Endothelial cell (in vitro differentiated cells): ENCODE measurements at places on chromosomes 5 and 9. TPM values are rescaled to one million over a fixed set of nuclear protein-coding genes. Genes with fewer than 3 reads are reported as not detected.

- no peak for DNase-seq
- peaks cover 20% of the 10 kb centered on the region for H3K4me1 ChIP-seq
- peaks cover 5% of the 10 kb centered on the region for H3K27me3 ChIP-seq
- no peak overlapping the region for H3K4me3 ChIP-seq
These were observed 8.8 kb downstream of the RXRA start for GRCh38 chr9:134335061-134335460.

- no peaks in the 10 kb centered on the region for H3K36me3 ChIP-seq
- H3K27me3 ChIP-seq: peaks cover 2% of the 10 kb centered on the region
- no peak overlapping the region for H3K27ac ChIP-seq
These were observed 80.2 kb upstream of the IL12B start for GRCh38 chr5:159410480-159410879.

DNA sequence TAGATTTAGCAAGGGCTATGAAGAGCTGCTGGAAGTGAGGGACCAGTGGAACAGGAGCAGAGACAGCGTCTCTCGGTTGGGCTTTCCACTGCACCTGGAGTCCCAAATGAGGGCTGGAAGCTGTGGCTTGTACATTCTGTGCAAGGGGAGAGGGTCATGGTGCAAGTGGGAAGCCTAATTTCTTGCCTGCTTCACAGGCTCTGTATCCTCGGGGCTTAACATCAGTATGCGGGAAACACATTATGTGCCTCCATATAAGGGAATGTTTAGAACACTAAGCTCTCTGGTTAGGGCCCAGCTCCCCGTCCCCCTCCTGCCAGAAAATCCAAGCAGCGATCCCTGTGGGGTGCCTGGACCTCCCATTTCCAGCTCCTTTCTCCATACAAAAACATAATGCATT lies 89.0 kb upstream of the NIPAL4 start:
- no peaks in the 10 kb centered on the region for H3K4me1 ChIP-seq
- H3K4me3 ChIP-seq: no peak overlapping the region
- no peak overlapping the region for H3K27ac ChIP-seq
- no peaks in the 10 kb centered on the region for H3K27me3 ChIP-seq
- DNase-seq: no peak
- H3K36me3 ChIP-seq: peaks cover 1% of the 10 kb centered on the region

- no peak for DNase-seq
- no peaks in the 10 kb centered on the region for H3K36me3 ChIP-seq
- H3K27ac ChIP-seq: no peak overlapping the region
- no peaks in the 10 kb centered on the region for H3K27me3 ChIP-seq
These were observed 206.9 kb upstream of the MVB12B start for GRCh38 chr9:126119731-126120130.

DNA sequence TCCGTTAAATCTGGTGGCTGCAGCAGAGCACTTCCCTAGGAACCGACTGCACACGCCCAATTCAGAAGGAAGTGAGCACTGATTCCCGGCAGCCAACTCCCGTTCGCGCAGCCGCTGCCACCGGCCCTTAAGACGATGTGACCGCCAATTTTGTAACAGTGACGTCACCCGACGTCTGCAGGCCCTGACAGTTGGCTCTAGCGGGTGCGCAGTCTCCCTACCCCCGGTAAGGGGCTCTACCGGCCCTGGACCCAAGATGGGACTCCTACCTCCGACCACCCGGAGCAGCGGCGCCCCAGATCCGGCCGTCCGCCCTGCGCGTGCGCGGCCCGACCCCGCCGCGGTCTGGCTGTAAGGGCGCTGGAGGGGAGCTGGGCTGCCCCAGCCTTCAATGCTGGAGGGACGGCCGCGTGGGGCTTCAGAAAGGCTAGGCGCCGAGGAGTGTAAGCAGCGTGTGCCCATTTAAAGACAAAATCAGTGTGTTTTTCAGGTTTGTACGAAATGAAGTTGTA lies 19.1 kb downstream of the DNAJA1 start:
- H3K4me1 ChIP-seq: peaks cover 4% of the 10 kb centered on the region
- H3K4me3 ChIP-seq: peak overlapping the region; percentile 90
- H3K27ac ChIP-seq: peak overlapping the region; percentile 91
- H3K27me3 ChIP-seq: peaks cover 3% of the 10 kb centered on the region

DNA sequence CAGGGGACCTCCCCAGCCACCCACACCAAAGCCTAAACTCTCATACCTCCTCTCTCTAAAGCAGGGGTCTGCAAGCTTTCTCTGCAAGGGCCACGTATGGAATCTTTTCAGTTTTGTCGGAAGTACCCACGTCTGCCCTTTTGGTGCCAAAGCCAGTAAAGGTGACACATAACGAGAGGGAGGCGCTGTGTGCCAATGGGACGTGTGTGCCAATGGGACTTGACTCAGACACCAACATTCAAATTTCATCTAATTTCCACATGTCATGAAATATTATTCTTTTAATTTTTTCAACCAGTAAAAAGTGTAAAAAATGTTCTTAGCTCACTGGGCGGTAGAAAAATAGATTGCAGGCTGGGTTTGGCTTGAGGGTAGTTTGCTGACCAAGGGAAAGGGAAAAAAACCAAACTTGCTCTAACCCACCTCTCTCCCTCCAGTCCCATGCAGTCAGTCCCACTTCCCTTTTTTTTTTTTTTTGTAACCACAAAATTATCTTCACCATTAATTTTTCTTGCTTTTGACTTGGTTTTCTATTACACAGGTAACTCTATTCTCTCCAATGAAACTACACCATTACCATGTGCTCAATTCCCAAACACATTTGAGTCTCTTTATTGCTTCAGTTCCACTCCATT lies 25.5 kb downstream of the OR2V1 start:
- H3K4me1 ChIP-seq: peaks cover 3% of the 10 kb centered on the region
- peaks cover 8% of the 10 kb centered on the region for H3K27me3 ChIP-seq
- no peak overlapping the region for H3K4me3 ChIP-seq
- DNase-seq: no peak

DNA sequence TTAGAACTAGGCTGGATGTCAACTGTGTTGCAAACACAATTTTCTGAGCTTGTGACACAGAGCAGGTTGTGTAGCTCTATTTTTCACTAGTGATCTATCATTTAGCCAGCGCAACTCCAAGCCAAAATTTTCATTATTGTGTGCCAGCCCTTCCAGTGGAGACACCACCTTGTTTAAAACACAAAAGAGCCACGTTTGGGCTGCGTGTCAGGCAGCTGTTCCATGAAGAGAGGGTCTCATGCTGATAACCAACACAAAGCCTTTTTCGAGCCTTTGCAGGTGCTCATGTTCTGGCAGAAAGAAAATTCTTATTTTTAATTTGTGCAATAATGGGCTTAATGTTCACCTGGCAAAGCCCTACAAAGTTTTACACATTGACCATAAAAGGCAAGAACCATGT lies 237.6 kb upstream of the RGMB start:
- no peaks in the 10 kb centered on the region for H3K36me3 ChIP-seq
- H3K27ac ChIP-seq: no peak overlapping the region
- no peaks in the 10 kb centered on the region for H3K27me3 ChIP-seq
- DNase-seq: no peak
- no peaks in the 10 kb centered on the region for H3K4me1 ChIP-seq

- no peak overlapping the region for H3K4me3 ChIP-seq
- DNase-seq: no peak
- no peaks in the 10 kb centered on the region for H3K27me3 ChIP-seq
- H3K27ac ChIP-seq: no peak overlapping the region
- peaks cover 6% of the 10 kb centered on the region for H3K4me1 ChIP-seq
- no peaks in the 10 kb centered on the region for H3K36me3 ChIP-seq
These were observed 233.7 kb upstream of the TARS1 start for GRCh38 chr5:33206962-33207506.

GRCh38 chr5:123949807-123950340 lies 437.9 kb downstream of the CSNK1G3 start:
- no peaks in the 10 kb centered on the region for H3K27me3 ChIP-seq
- no peaks in the 10 kb centered on the region for H3K36me3 ChIP-seq
- H3K4me3 ChIP-seq: no peak overlapping the region
- H3K4me1 ChIP-seq: no peaks in the 10 kb centered on the region

PLAC8L1 gene
- 0.80 TPM for total RNA-seq

SLC6A19 gene
- total RNA-seq: not detected

TICAM2 gene
- total RNA-seq: 1.9 TPM

CPEB4 gene
- total RNA-seq: 19.5 TPM

PCDHB5 gene
- 7.8 TPM for total RNA-seq

RXRA gene
- total RNA-seq: 83.3 TPM
